ENCODE measurements at places on chromosomes 12 and 14. TPM values are rescaled to one million over a fixed set of nuclear protein-coding genes. Genes with fewer than 3 reads are reported as not detected.

The CHGA gene
- not detected for total RNA-seq

GRCh38 chr12:8667270-8667669 is 4.6 kb upstream of the MFAP5 start:
- H3K4me3 ChIP-seq, result no peak overlapping the region
- H3K27me3 ChIP-seq, result 0 out of 2 replicates have a peak, but pooled peaks cover 4% of the 10 kb centered on the region
- no peak for DNase-seq
- no peak overlapping the region for H3K27ac ChIP-seq

The ANKRD33 gene
- not detected for total RNA-seq

DNA sequence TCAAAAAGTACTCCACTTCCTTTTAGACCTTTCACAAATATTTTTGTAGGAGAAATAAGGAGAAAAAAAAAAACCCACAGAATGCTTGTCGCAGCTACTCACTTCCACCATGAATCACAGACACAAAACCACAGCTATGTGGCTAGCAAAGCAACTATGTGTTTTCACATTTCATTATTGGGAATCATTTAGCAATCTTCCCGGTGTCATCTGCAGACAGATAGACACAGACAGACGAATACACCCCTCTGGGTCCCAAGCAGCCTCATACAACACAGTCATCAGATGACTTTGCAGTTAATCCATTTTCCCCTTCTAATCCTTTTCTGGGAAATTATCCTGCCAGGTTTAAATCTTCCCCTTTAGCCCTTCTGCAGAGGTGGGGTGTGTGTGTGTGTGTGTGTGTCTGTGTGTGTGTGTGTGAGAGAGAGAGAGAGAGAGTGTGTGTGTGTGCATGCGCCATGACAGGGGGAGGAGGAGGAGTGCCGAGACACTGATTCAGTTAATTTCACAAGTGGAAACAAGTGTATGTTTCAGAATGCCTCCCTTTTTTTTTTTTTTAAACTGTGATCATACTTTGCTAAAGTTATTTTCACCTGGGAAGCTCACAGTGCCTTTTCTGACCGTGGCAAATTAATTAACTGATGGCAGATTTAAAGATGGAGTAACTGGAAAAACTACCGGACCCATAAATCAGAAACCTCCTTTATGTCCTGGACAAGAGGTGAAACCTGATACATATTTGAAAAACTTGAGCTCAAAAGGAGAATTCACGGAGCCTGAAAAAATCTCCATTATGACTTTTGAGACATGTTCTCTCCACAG is 39.9 kb downstream of the LTBP2 start:
- peak overlapping the region; percentile 12 for H3K4me3 ChIP-seq
- peak; percentile 97 for DNase-seq
- no peaks in the 10 kb centered on the region for H3K27me3 ChIP-seq
- H3K27ac ChIP-seq, result peak overlapping the region; percentile 97
- no peaks in the 10 kb centered on the region for H3K36me3 ChIP-seq

GRCh38 chr14:61190341-61190740 is 90.8 kb downstream of the TMEM30B start:
- peak overlapping the region; percentile 73 for H3K27ac ChIP-seq
- H3K36me3 ChIP-seq, result no peaks in the 10 kb centered on the region
- no peak overlapping the region for H3K4me3 ChIP-seq
- no peak for DNase-seq

The LTB4R2 gene
- total RNA-seq, result 3.1 TPM

GRCh38 chr12:32106517-32107358 is at the start of gene BICD1:
TSS of gene BICD1 (plus strand) at chr12:32106847. CDS start at chr12:32107332, 485 bp downstream.
- peak within 1 kb of the TSS; percentile 90 for H3K4me3 ChIP-seq
- peaks cover 6% of the 10 kb centered on the region for H3K36me3 ChIP-seq
- H3K4me1 ChIP-seq, result peaks cover 17% of the 10 kb centered on the region
- peak; percentile 90 for DNase-seq

DNA sequence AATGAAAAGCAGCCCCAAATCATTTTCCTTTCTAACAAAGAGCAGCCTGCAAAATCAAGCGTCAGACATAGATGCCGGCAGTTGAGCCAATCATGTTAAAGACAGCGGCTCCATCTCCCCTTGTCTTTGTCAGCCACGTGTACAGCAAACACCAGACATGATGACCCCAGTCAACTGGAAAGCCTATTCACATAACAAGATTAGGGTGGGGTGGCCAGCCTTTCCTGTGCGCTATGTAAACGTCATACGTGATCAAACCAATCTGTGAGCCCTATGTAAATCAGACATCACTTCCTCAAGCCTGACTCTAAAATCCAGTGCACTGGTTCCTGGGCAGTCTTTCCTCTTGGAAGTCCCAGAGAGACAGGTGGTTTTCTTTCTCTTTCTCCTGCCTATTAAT is 9.9 kb upstream of the FICD start:
- no peak for DNase-seq
- no peaks in the 10 kb centered on the region for H3K4me1 ChIP-seq
- H3K4me3 ChIP-seq, result no peak overlapping the region
- peaks cover 5% of the 10 kb centered on the region for H3K27me3 ChIP-seq
- H3K36me3 ChIP-seq, result no peaks in the 10 kb centered on the region

DNA sequence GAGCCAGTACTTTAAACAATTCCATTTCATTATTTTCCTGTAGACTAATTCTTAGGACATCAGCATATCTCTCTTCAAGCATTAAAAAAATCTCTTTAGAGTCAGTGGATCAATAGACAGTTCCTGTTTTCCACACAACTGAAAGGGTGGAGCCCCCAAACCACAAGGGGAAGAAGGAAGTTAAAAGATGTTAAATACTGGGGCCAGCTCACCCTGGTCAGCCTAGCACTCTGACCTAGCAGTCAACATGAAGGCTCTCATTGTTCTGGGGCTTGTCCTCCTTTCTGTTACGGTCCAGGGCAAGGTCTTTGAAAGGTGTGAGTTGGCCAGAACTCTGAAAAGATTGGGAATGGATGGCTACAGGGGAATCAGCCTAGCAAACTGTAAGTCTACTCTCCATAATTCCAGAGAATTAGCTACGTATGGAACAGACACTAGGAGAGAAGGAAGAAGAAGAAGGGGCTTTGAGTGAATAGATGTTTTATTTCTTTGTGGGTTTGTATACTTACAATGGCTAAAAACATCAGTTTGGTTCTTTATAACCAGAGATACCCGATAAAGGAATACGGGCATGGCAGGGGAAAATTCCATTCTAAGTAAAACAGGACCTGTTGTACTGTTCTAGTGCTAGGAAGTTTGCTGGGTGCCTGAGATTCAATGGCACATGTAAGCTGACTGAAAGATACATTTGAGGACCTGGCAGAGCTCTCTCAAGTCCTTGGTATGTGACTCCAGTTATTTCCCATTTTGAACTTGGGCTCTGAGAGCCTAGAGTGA is at the start of gene LYZ:
Gene LYZ, plus strand, starts transcription at position 220 of the 777 bp plus-strand sequence. Its CDS starts 28 bp downstream, at position 248.
- H3K27ac ChIP-seq, result no peak within 1 kb of the TSS
- DNase-seq, result no peak
- H3K4me3 ChIP-seq, result no peak within 1 kb of the TSS
- H3K36me3 ChIP-seq, result no peaks in the 10 kb centered on the region
- no peaks in the 10 kb centered on the region for H3K4me1 ChIP-seq

The CARMIL3 gene
- total RNA-seq, result not detected

The GLIPR1 gene
- total RNA-seq, result 34.4 TPM

DNA sequence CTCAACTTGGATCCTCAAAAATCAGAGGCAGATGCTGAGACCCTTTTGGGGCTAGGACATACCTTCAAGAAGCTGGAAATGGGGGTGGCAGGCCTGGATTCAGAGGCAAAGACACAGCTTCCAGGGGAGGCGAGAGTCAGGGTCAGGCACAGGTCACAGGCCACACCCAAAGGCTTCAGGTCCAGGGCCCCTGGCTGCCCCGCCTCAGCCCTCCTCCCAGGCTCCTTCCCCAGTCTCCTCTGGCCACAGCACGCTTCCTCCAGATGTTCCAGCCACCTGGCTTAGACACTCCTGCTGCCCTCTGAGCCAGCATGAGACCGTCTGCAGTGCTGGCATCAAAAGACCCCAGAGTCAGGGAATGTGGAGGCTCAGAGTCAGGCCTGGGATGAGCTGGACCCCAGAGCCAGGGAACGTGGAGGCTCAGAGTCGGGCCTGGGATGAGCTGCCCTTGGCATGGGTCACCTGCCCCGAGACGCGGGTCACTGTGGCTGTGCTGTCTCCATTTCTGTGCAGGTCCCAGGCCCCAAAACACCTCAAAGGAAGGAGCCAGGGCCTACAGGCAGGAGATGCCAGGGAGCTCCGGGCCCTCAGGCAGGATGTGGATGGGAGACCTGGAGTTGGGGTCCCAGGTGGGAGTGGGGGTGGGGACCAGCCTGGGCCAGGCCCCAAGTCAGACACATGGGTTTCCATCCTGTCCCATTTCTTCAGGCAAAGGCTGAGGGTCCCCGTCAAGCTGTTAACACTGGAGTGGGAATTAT is 58.9 kb downstream of the DIO3 start:
- no peak overlapping the region for H3K27ac ChIP-seq
- H3K4me1 ChIP-seq, result no peaks in the 10 kb centered on the region
- no peak overlapping the region for H3K4me3 ChIP-seq
- H3K36me3 ChIP-seq, result no peaks in the 10 kb centered on the region
- peaks cover 8% of the 10 kb centered on the region for H3K27me3 ChIP-seq
- no peak for DNase-seq

The INHBC gene
- 0.18 TPM for total RNA-seq

DNA sequence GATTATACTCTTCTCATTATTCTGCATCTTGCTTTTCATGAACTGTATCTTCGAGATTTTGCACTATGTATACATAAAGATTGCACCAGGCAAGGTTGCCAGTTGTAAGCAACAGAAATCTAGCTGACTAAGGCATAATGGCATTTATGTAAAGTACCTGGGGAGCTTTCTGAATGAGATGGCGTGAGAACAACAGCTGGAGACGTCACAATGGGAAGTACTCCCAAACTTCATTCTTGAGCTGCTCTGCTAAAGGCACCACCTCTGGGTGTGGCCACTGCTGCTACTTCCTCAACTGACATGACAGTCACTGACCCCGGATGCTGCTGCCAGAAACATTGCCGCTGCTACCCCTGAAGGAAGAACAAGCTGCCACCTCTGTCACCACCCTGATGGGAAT is 220.7 kb downstream of the NOVA1 start:
- H3K4me1 ChIP-seq, result no peaks in the 10 kb centered on the region
- no peaks in the 10 kb centered on the region for H3K27me3 ChIP-seq
- H3K27ac ChIP-seq, result no peak overlapping the region
- no peak overlapping the region for H3K4me3 ChIP-seq
- DNase-seq, result no peak
- H3K36me3 ChIP-seq, result no peaks in the 10 kb centered on the region

The SMARCD1 gene
- total RNA-seq, result 55.7 TPM

- no peak overlapping the region for H3K4me3 ChIP-seq
- H3K27me3 ChIP-seq, result no peaks in the 10 kb centered on the region
- H3K4me1 ChIP-seq, result peaks cover 32% of the 10 kb centered on the region
- H3K27ac ChIP-seq, result no peak overlapping the region
Measured at GRCh38 chr12:30417697-30418231, 277.9 kb downstream of the IPO8 start.

The AKAP3 gene
- total RNA-seq, result 2.5 TPM

DNA sequence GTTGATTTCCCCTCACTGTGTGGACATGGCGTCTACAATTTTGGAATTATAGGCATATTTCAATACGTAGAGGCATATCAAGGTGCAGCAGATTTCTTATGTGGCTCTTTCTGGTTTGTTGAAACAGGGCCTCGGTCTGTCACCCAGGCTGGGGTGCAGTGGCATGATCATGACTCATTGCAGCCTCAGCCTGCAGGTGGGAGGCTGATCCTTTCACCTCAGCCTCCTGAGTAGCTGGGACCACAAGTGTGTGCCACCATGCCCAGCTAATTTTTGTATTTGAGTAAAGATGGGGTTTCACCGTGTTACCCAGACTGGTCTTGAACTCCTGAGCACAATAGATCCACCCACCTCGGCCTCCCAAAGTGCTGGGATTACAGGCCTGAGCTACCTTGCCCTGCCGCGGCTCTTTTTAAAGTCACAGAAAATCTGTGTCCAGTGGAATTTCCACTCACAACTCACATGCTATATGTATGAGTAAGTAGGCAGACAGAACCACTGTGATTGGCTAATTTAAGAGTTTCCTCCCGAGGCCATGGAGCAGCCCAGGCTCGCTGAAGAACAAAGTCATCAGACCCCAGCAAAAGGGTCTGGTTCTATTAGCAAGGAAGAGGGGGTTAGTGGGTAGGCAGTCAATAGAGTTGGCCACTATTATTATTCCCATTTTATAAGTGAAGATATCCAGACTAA is 9.1 kb downstream of the GNG2 start:
- H3K27me3 ChIP-seq, result no peaks in the 10 kb centered on the region
- H3K36me3 ChIP-seq, result no peaks in the 10 kb centered on the region
- no peak overlapping the region for H3K27ac ChIP-seq
- no peak for DNase-seq
- no peak overlapping the region for H3K4me3 ChIP-seq

GRCh38 chr12:68878846-68879245 is 54.1 kb downstream of the CPM start:
- H3K4me3 ChIP-seq, result no peak overlapping the region
- peaks cover 96% of the 10 kb centered on the region for H3K27me3 ChIP-seq
- no peak overlapping the region for H3K27ac ChIP-seq
- peaks cover 3% of the 10 kb centered on the region for H3K36me3 ChIP-seq

The B3GNT4 gene
- total RNA-seq, result not detected

DNA sequence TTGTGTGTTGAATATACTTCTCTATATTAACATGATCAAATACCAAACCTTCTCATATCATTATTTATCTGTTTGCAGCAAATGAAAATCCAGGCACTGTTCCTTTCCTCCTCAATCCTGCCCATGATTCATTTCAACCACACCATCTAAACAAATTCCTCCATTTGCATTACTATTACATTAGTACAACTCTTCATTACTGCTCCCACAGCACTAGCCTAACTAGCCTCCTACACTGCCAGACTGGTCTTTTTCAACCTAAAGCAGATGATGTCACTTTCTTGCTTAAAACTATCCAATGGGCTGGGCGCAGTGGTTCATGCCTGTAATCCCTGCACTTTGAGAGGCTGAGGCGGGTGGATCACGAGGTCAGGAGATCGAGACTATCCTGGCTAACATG is 117.3 kb upstream of the MYF6 start:
- H3K36me3 ChIP-seq, result no peaks in the 10 kb centered on the region
- no peak overlapping the region for H3K4me3 ChIP-seq
- H3K27me3 ChIP-seq, result no peaks in the 10 kb centered on the region
- no peak for DNase-seq

- H3K27ac ChIP-seq, result peak overlapping the region; percentile 88
- peak overlapping the region; percentile 58 for H3K4me3 ChIP-seq
- no peaks in the 10 kb centered on the region for H3K36me3 ChIP-seq
- no peaks in the 10 kb centered on the region for H3K27me3 ChIP-seq
- DNase-seq, result peak; percentile 72
Measured at GRCh38 chr14:60656686-60657455, 7.6 kb upstream of the SIX1 start.

The NXPH4 gene
- total RNA-seq, result 0.13 TPM

DNA sequence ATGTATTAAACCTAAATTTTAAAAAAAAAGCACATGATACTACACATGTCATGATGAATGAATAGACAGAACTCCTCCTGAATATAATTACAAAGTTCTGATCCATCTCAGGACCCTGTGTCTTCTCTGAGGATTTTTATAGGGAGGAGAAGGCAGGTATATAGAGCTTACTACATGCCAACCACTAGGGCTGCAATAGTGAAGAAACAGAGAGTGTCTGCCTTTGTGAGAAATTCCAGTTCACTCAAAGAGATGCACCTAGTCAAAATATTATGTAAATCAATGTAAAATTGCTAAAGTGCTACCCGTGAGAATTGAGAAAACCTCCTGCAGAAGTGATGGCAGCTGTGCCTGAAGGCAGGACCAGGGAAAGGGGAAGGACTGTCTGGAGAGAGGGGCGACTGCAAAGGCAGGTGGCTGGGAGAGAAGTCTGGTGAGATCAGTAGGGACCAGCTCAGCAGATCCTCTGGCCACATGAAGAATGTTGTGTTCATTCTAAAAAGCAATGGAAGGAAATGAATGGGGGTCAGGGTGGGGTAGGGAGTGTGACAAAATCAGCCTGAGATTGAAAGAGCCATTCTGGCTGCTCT is 15.1 kb downstream of the ABHD4 start:
- no peaks in the 10 kb centered on the region for H3K27me3 ChIP-seq
- peaks cover 24% of the 10 kb centered on the region for H3K36me3 ChIP-seq
- H3K27ac ChIP-seq, result peak overlapping the region; percentile 85
- peaks cover 31% of the 10 kb centered on the region for H3K4me1 ChIP-seq
